ENCODE measurements at places on chromosomes 13 and 19.
A peak's percentile ranks its signal among the peaks of the same experiment; 100 is the strongest.

DNA sequence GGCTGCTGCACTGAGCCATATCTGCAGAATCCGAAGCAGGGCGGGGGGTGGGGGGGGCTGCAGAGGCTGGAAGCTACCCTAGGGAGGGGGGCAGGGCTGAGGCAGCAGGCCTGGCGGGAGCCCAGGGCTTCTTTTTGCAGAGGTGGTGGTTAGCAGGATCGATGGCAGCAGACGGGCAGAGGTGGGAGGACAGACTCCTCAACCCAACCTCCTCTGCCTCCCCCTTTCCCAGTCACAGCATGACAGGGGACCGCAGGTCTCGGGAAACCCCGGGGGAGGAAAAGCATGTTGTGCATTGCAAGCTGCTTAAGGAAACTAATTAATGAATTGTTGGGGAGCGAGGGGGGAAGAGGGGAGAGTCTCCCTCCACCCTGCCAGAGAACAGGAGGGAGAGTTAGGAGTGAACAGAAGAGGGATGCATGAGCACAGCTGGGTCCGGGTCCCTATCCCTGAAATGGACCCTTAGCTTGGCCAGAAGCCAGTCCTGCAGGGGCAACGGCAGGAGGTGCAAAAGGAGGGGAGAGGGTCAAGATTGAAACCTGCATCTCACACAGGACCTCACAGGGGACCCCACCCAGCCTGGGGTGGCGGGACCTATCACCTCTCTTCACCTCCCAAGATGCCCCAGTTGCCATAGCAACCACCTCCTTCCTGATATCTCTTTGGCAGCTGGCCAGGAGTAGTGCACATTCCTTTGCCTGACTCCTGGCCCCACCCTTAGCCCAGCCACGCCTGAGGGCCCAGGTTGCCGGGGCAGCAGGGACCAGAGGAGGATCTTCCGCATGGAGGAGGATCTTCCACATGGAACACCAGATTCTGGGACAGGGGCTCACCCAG is 1.8 kb downstream of the FXYD7 start:
- no peak for DNase-seq

DNA sequence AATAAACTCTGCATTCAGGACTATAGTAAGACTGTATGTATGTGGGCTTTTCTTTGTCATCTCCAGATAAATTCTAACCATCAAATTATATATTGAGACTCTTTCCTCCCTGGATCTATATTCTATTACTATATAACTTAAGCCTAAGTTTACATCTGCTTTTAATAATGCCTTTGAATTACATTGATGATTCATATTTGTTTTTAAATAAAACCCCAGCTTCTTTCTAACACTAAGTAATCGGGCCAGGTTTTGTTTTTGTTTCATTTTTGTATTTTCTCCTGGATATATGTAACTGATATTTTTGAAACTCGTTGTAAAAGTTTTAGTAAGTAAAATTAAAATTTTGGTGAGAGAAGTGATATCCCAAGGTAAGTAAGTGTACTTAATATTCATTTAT is 1599.1 kb downstream of the PCDH9 start:
- DNase-seq: no peak

GRCh38 chr19:28553005-28553404 is 659.9 kb downstream of the UQCRFS1 start:
- no peak for DNase-seq

GRCh38 chr13:58907347-58907746 is 1256.4 kb downstream of the DIAPH3 start:
- no peak for DNase-seq

GRCh38 chr13:111468037-111468959 is 147.9 kb downstream of the TEX29 start:
- DNase-seq: no peak

DNA sequence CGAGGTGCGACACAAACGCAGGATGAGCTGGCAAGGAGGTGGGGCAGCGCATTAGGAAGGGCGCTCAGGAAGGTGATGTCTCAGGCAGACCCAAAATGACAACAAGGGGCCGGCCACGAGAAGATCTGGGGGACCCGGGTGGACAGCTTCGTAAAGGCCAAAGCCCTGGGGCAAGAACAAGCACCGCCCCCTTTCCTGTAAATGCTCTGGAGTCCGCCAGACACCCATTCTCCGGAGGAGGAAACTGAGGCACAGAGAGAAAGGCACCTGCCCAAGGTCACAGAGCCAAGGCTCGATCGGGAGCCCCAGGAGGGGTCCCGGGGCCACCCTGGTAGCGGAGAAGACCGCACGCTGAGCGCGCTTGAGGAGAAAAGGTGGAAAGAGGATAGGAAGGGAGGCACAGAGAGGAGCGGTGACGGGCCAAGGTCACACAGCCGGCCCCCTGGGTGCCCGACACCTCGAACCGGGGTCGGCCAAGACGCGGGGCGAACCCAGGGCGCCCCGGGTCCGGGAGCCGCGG is 571 bp downstream of the SAFB2 start:
- peak; percentile 12 for DNase-seq

GRCh38 chr13:48531416-48532255 is 1.2 kb downstream of the RCBTB2 start:
- DNase-seq: no peak

DNA sequence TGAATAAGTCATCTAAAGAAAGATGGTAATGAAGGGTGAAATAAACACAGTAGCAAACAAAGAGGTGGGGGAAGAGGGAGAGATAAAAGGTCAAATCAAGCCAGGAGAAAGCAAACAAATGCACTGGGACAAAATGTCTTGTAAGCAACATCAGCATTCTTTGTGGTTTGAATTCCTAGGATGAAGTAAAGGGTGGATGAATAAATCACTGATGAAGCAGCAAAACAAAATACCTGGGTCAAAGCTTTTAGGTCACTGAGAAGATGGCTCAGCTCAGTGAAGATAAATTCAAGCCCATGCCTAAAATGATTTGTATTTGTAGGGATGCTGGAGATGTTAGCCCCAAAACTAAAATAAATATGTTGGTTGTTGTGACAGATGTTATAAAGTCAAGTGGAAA is 86.5 kb upstream of the FBXL3 start:
- DNase-seq: no peak

GRCh38 chr19:47491358-47492136 is 7.5 kb upstream of the KPTN start:
- no peak for DNase-seq

GRCh38 chr13:70544706-70545105 is 436.5 kb upstream of the KLHL1 start:
- DNase-seq: no peak

GRCh38 chr13:37094840-37095239 is 10.6 kb downstream of the CSNK1A1L start:
- no peak for DNase-seq

DNA sequence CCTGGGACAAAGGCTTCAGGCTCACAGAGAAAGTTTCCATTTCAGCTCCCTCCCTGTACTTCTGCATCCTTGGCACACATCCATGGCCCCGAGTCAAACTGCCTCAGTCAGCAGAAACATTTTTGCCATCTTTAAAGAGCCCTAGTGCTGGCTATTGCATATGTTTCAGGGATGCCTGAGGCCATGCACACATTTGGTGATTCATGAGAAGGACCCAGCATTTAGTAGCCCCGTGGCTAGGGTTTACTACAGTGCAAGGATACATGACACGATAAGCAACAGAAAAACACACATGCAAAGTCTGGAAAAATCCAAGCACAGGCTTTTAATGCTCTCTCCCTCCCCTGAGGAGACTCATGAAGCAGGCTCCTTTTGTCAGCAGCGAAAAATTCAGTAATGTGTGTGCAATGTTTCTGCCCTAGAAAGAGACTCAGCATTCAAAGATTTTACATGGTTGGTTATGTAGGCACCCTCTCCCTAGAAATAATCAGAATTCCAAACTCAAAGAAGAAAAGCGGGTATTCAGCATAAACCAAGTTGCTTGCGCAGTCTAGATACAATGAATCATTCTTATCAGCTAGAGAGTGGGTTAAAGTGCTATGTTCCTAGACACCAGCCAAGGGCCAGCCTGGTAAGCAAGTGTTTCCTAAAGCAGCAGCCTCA is 17.6 kb downstream of the ACOD1 start:
- no peak for DNase-seq

- DNase-seq: no peak
These were observed 1334.1 kb downstream of the EFNB2 start for GRCh38 chr13:105201351-105201750.

DNA sequence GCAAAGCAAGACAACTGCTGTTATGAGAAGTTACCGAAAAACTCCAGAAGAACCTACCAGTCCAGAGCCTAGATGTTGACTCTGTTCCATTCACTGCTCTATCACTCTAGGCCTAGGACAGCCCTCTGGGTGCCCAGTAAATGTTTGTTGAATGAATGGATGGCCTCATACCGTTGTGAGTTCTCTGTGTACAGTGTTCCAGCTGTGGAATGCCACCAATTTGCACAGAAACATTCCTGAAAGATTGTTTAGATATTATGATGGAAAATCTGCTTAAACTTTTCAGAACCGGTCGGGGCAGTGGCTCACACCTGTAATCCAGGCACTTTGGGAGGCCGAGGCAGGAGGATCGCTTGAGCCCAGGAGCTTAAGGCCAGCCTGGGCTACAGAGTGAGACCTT is 1.3 kb upstream of the FBL start:
- DNase-seq: no peak

DNA sequence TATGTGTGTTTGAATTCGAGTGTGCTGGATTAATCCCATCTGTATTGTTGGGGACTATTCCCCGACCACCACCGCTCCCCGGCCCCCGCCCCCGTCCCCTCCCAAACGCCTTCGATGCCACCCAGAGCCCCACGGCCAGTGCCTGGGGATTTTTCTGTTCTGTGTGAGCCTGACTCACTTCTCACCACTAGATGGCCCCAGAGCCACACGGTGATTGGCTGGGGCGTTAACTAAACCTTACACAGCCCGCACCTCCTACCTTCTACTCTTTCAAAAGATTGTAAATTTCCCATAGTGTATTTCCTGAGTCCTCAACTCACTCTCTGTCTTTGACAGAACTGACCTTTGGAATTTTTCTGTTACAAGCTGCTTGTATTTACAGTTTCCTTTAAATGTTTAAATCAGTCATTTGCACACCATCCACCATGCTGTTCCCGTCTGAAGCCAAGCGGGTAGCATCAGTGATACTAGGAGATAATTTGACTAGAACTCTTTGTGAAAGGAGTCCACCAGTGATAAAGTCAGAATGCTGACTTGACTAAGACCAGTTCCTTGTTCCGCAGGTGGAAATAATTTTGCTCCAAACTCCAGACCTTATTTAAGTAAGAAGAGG is 61.4 kb downstream of the RFX2 start:
- DNase-seq: peak; percentile 46

- no peak for DNase-seq
These were observed 4.4 kb downstream of the HAS1 start for GRCh38 chr19:51719251-51719988.

DNA sequence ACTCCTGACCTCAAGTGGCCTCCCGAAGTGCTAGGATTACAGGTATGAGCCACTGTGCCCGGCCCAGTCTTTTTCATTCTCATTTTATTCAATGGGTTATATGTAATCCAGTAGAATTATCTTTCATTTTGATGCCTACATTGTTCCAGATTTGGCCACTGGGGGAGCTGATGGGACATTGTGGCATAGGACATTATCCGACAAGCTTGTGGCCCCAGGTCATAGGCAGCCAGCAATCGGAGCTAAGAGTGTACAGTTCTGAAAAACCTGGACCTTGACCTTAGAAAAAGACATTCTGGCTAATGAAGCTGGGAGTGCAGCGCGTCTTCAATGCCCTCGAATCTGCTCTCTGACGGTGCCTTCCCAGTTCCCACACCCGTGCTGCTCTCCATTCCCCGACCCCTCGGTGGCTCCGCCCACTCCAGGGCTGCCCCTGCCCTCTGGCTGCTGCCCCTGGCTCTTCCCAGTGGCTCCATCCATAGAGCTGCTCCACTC is 108.7 kb downstream of the TEX29 start:
- peak; percentile 9 for DNase-seq

DNA sequence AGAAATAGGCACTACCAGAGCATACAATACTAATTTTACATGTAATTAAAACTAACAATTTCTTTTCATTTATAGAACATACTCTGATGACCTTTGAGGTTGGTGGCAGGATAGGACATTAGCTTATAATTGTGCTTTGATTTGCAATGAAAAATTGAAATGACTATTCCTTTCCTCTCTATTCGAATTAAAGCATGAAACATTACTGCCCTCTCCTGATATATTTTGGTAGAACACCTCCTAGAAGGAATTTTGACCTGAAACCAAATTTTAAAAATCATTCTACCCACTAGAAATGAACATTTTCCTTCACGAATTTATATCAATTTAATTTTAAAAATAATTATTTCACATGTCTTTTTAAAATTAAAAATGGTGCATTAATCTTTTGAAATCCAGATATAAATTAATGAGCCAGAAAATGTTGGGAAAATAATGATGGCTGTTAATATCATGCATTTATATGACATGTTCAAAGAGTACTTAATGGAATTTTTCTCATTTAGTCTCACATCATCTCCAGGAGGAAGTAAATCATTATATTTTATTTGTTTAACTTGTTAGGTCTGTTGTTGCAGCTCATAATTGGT is 556.3 kb upstream of the ARGLU1 start:
- DNase-seq: no peak

DNA sequence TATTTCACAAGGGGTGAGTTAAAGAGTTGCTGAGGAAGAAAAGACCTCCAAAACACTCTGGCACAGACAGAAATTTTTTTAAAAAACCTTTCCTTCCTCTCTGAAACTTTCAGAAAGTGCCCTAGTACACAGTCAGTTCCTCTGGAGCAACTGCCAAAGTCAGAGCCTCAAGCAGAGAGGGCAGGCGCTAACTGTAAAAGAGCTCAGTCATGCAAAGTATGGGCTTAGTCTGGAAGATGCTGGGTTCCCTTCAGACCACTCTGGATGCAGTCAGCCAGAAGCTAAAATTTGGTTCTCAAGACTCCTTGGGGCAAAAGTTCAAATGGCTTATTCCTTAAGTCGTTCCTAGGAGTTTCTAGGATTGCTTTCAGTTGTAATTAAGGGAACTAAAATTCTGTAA is 671.6 kb downstream of the PCDH9 start:
- no peak for DNase-seq

DNA sequence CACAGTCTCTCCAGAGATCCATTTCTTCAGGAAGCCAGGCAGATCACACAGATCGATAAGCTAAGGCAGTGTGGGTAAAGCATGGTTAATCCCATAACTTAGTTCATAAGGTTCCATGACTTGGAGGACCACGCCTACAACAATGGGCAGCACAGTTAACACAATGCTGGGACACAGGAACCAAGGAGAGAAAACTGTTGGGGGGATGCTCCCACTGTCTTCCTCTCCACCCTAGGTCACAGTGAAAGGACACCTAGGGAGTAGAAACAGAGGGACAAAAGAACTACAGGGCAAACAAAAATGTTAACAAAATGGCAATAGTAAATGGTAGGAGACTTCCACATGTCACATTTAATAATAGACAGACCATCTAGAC is 20.8 kb upstream of the ZNF181 start:
- DNase-seq: no peak

DNA sequence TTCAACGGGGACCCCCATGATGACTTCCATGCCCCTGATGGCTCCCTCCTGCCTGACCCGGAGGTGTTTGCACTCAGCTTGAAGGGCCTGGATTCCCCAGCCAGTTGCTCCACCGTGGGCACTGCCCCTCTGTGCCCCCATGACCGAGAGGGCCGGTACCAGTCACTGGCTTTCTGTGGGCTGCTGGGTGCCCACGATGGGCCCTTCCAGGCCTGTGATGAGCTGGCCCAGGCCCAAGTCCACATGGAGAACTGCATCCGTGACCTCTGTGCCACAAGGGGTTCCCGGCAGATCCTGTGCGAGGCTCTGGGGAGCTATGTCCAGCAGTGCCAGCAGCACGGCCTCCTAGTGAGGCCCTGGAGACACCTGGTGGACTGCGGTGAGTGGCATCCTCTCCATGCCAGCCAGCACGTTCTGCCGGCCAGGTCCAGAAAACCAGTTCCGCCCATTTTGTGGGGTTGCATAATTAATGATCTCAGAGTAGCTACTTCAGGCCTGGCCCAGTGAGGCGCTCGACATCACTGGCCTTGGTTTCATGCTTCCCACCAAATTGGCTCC is 34.9 kb upstream of the FXYD3 start:
- no peak for DNase-seq

All from stimulated activated CD8-positive, alpha-beta memory T cell treated with anti-CD3 and anti-CD28 coated beads, Interleukin-7, amount 100 ng/mL, for 24 hours (primary cell).